ENCODE measurements at places on chromosomes 2 and 18. TPM values are rescaled to one million over a fixed set of nuclear protein-coding genes. Genes with fewer than 3 reads are reported as not detected.

CDH2 gene
- 6.2 TPM for polyA plus RNA-seq

RPRM gene
- 2.0 TPM for polyA plus RNA-seq

FBXO48 gene
- polyA plus RNA-seq: 2.9 TPM

PLGLB1 gene
- polyA plus RNA-seq: 11.4 TPM

DNA sequence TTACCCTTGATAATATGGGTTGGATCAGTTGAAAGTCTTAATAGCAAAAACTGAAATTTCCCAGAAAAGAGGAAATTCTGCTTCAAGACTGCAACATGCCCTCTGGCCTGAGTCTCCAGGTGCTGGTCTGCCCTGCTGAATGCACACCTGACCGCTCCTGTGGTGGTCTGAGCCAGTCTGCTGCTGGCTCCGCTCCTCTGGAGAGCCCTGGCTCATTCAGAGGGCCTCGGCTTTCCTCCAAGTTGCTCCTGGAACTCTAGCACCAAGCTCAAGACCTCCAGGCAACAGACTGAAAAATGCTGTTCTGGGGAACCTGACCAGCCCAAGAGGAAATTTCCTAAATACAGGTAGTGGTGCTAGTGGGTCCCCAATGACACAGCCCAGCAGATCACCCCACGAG, 64.8 kb downstream of the DIPK1C start:
- DNase-seq: no peak

DNA sequence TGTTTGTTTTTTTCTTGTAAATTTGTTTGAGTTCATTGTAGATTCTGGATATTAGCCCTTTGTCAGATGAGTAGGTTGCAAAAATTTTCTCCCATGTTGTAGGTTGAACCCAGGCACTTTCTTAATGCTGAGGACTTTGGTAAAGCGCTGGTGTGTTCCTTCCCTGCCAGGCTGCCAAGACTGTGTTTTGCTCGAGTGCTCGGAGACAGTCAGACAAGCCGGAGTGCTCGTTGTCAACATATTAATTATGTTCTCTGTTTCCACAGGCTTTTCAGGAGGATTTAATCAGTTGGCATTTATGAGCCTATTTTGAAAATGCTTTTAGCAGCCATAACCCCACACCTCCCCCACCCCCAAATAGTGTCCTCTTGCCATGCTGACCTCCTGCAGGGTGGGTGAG, 6.4 kb downstream of the MTCL1 start:
- no peak for DNase-seq

GRCh38 chr2:227466887-227467600, 4.9 kb upstream of the AGFG1 start:
- DNase-seq: no peak

DNA sequence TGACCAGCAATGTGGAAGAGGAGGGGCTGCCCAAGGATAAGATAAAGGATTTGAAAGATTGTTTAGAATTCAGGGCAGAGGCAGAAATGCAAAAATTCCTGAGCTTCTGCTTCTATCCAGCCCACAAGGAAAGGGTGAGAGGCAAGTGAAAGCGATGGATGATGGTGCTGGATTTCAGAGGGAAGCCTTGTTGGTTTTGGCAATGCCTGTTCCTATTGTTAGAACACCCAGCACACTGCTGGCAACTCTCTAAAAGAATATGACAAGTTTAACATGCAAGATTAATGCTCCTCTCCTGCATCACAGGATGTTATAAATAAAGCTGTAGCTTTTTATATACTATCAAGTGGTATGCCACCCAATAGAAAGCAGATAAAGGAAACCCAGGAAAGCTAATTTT, 92.6 kb downstream of the ZNF385B start:
- no peak for DNase-seq

- DNase-seq: no peak
These were observed 198.7 kb downstream of the CYP26B1 start for GRCh38 chr2:71948781-71949536.

- no peak for DNase-seq
These were observed 22.0 kb downstream of the SPP2 start for GRCh38 chr2:234072454-234072853.

- DNase-seq: no peak
These were observed at the start of gene GPR55 for GRCh38 chr2:230924470-230925341. TSS of gene GPR55 (minus strand) at chr2:230925242. CDS start at chr2:230910962, 14,280 bp downstream.

DNA sequence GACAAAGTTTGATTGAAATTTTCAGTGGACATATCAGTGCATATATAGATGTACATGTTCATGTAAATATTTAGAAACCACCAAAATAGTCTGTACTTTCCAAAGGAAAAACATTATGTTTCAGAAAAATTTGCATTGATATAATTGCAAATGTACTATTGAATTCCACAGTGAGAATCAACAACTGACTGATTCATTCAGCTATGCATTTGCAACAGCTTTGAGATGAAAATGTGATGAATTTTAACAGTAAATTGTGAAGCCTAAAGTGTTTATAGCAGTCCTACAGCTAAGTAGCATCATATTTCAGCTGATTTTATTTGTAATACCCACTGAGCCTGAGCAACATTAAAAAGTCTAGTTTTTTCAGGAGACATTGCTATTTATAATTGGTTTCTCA, 1647.4 kb upstream of the DDX18 start:
- no peak for DNase-seq

DNA sequence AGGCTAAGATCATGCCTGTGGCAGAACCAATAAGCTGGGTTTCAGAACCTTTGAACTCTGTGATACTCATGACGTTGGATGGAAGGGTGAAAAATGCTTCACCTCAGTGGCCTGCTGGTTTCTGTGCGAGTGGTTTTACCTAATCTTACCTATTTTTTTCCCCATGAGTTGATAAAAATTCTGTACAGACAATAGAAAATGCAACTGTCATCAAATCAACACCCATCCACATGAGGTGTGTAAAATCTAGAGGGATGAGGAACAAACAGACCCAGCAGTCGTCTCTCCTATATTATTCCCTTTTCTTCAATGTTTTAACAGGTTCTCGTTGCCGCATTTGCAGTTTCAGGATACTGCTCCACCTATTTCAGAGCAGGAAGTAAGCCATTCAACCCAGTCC, 67.3 kb downstream of the PRKRA start:
- no peak for DNase-seq

Data from right lung (tissue), 10 donors.